GM04503 (cell line): ENCODE measurements at places on chromosomes 7 and 10.

DNA sequence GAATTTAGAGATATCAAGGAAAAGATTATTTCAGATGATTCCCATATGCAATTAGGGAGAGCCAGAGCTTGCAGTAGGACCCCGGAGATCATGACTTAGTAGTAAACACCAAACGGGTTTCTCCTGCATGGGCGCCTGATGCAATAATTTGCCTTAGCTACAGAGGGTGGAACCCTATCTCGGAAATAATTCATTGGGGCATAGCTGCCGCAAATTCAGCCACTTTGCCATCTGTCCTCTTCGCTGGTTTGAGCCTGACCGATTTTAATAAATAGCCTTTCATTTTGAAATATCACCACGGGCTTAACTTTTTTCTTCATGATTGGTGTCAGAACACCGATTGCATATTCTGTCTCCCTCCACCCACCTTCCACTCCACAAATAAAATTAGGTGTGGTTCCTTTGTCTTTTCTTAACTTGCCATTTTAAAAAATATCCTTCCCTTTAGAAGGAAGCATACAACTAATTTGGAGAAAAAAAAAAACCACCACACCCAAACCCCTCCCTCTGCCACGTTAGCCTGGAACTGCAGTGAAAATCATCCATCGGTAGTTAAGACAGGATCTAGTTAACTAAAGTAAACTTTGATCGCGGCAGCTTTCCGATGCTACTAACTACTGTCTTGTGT lies 1.4 kb downstream of the GARS1 start:
- no peak for DNase-seq

DNA sequence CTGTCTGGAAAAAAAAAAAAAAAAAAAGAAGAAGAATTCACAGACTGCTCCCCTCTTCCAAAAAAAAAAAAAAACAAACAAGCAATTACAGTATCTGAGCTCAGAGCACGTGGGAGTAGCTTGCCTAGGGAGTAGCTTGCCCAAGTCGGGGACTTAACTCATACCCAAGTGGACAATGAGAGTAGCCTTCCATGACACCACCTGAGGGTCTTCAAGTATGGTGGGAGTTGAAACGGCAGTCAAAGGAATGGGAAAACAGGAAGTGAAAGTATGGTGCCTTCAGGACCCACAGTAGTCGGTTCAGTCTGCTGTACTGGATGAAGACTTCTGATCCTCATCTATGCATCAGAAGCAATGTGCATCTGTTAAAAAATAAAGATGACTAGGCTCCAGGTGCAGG lies 10.6 kb downstream of the VOPP1 start:
- DNase-seq: no peak

DNA sequence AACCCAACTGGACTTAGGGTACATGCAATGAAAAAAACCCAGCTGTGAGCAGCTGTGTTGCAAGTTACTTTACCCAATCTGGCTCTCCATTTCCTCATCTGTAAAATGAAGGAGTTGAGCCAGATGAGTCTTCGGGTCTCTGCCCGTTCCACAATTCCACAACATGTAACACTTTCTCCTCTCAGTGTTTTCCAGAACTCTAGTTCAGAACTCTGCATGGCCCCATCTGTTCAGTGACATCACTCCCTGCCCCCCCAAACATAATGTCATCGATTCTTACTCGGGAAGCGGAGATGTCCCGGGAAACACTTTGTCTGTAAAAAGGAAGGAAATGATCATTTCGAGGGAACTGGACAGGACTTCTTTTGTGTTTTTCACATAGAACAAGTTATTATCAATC lies 2.5 kb downstream of the SH3PXD2A start:
- no peak for DNase-seq

- DNase-seq: no peak
Measured at GRCh38 chr10:102775935-102776669, 32.4 kb downstream of the WBP1L start.

GRCh38 chr7:2109936-2110609 lies 122.7 kb downstream of the MAD1L1 start:
- peak; percentile 69 for DNase-seq

DNA sequence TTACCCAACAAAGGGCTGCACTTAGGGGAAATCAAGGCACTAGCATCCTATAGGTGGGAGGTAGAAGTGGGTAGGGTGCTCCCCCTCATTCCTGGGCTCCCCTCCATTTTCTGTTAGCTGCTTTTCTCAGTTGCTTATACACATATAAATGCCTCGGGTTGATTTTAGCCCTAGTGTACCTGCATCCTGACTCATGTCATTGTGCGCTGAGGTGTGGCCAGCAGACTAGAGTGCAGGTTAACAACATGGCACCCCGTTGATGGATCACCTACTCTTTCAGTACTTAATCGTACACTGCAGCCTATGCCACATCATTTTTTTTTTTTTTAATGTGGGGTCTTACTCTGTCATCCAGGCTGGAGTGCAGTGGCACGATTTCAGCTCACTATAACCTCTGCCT lies 144.0 kb upstream of the ITGB1 start:
- no peak for DNase-seq

DNA sequence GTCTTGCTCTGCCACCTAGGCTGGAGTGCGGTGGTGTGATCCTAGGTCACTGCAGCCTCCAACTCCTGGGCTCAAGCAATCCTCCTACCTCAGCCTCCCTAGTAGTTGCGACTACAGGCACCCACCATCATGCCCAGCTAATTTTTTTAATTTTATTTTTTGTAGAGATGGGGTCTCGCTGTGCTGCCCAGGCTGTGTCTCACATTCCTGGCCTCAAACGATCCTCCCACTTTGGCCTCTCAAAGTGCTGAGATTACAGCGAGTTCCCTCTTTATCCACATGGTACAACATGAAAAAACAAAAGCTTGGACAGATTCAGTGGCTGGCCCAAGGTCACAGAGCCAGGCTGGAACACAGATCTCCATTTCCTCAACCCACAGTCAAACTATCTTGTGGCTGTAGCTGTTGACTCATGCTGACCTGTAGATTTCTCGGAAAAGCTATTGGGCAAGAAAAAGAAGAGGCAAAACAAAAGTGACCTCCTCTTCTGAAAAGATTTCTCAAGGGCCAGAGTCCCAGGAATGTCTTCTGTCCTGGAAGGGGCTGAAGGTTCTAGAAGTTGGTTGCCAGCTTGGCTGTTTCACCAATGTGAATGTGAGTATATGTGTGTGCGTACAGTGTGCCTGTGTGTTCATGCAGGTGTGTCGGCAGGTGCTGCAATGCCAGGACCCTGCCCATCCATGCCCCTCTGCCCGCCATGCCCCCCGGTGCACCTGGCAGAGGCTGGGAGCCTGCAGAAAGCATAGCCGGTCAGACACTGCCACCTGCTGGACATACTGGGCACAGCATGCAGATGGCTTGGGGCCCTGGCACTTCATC lies 28.4 kb downstream of the TMEM130 start:
- peak; percentile 69 for DNase-seq

DNA sequence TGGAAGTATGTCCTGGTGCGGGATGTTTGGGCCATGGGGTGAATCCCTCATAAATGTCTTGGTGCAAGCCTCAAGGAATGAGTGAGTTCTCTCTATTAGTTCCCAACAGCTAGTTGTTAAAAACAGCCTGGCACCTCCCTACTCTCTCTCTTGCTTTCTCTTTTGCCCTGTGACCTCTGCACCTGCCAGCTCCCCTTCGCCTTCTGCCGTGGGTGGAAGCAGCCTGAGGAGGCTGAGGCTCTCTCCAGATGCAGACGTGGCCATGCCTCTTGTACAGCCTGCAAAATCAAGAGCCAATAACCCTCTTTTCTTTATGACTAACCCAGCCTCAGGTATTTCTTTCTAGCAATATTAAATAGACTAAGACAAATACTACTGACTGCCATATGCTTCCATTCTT lies 210.3 kb downstream of the POM121L12 start:
- no peak for DNase-seq

DNA sequence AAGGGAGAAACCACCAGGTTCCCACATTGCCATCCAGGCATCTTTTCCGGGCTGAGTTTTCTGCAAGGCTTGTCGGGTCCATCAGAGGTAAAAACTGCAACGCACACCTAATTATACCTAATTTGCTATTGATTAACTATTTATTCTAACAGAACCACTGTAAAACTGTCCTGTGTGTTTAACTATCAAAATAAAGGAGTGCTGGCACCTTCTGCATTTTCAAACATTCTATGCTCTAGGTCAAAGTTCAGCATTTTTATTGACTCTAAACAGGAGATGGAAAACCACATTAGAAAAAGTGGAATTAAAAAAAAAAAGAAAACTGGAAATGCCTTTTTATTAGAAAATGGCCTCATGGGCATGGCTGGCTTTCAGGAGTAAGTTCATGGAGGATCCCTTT lies 82.0 kb downstream of the ADARB2 start:
- DNase-seq: no peak

- DNase-seq: no peak
Measured at GRCh38 chr7:31816810-31817209, 129.8 kb downstream of the PPP1R17 start.

DNA sequence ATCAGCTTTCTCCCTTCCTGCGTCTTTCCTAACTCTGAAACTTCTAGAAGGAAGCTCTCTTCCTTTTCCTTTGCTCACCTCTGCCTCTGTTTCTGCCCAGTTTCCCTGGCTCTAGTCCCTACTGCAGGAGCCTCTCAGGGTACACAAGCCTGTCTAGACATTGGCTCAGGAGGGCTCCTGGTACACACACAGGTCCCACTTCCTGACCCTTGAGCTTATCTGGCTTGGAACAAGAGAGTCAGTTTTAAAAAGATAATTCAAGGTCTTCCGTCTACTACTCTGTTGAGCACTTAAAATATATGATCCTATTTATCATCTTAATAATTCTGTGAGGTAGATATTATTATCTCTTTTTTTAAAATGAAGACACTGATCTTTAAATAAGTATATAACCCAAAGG lies 140.7 kb downstream of the RTKN2 start:
- DNase-seq: no peak

- peak; percentile 18 for DNase-seq
Measured at GRCh38 chr10:29496341-29497162, 138.2 kb downstream of the SVIL start.

DNA sequence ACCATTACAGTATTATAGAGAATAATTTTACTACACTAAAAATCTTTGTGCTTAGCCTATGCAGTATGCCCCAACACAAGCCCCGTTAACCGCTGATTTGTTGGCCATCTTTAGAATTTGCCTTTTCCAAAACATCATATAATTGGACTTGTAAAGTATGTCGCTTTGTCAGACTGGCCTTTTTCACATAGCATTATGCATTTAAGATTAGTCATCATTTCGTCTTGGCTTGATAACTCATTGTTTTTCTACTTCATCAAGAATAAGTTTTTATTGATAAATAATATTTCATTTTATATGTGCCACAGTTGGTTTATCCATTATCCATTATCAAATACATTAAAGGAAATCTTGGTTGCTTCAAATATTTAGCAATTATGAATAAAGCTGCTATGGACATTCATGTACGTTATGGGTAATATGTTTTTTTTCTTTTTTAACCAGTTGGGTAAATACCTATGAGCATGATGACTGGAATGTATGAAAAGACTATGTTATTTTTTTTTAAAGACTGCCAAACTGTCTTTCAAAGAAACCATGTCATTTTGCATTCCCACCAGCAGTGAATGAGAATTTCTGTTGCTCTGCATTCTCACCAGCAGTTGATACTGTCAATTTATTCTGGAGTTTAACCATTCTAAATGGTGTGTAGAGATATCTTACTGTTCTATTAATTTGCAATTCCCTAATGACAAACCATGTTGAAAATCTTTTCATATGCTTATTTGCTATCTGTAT lies 273.1 kb upstream of the KCND2 start:
- DNase-seq: no peak

- no peak for DNase-seq
Measured at GRCh38 chr7:44477938-44478337, 12.5 kb downstream of the NUDCD3 start.

DNA sequence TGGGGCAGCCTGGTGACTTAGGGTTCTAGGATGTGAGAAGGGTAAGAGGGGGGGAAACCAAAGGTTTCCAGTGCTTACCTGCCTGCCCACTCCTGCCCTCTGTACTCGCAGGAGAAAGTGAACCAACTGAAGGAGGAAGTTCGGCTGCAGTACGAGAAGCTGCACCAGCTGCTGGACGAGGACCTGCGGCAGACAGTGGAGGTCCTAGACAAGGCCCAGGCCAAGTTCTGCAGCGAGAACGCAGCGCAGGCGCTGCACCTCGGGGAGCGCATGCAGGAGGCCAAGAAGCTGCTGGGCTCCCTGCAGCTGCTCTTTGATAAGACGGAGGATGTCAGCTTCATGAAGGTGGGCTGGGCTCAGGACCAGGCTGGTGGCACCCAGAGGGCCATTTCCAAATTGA lies 10.7 kb downstream of the TRIM8 start:
- no peak for DNase-seq

DNA sequence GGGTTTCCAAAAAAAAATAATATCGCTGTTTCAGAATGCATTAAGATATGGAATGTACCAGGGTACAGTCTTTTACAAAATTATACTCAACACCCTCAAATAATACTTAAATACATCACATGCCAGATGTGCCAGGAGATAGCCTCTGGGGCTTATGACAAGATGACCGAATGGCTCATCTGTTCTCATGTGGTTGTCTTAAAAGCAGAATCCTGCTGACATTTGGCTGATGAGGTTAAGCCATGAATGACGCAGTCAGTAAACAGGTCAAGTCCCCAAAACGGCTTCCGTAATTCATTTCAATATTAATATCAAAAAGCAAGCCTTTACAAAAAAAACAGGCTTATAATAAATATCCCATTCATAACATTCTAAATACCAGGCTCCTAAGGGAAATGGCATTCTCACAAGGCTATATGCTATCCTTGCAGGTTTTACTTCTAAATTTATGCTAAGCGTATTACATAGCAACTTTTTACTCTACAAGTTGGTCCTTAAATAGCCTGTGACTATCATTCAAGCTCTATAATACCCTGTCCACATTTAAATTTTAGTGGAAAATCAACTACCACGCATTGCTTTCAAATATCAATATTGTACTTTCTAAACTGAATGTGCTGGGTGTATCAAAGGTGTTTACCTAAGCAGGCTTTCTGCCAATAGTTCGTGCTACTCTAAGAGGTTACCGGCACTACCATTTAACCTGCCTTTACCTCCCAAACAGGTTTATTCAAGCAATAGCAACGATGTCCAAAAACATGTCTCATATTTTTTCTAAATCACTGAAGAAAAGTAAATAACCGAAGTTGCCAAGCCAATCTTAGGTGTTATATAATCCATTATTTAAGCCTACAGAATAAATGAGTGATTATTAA lies 15.6 kb downstream of the SMURF1 start:
- no peak for DNase-seq
